ENCODE measurements at places on chromosomes 5 and 9. TPM values are rescaled to one million over a fixed set of nuclear protein-coding genes. Genes with fewer than 3 reads are reported as not detected.

The MCCC2 gene
- total RNA-seq = 22.1 TPM

The SPEF2 gene
- total RNA-seq = 3.6 TPM

The PHF24 gene
- 0.30 TPM for total RNA-seq

The STC2 gene
- 487 TPM for total RNA-seq

The DNAJC25 gene
- total RNA-seq = 11.9 TPM

The EFNA5 gene
- 4.2 TPM for total RNA-seq

Data from smooth muscle cell of the umbilical artery (primary cell).